ENCODE measurements at places on chromosomes 1 and 21. TPM values are rescaled to one million over a fixed set of nuclear protein-coding genes. Genes with fewer than 3 reads are reported as not detected.

DNA sequence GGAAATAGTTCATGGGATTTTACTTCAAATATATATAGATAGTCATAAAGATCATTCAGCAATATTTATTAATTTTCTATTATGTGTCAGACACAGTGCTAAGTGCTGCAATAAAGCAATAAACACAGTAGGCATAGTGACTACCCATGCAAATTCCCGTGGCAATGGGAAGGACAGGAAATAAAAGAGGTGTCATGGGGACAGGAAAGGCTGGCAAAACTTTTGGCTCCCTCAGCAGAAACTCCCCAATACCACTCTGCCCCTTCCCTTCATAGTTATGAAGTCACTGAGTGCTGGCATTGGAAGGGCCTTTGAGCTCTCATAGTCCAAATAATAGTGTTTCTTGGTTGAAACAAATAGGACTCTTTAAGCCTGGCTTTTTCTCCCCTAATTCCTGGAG lies 104.4 kb upstream of the DPT start:
- no peak for ATAC-seq

- ATAC-seq, result peak; percentile 49
Observed at GRCh38 chr1:44784094-44785028, 3.6 kb downstream of the BEST4 start.

- ATAC-seq, result no peak
Observed at GRCh38 chr1:208879022-208879421, 634.8 kb upstream of the PLXNA2 start.

DNA sequence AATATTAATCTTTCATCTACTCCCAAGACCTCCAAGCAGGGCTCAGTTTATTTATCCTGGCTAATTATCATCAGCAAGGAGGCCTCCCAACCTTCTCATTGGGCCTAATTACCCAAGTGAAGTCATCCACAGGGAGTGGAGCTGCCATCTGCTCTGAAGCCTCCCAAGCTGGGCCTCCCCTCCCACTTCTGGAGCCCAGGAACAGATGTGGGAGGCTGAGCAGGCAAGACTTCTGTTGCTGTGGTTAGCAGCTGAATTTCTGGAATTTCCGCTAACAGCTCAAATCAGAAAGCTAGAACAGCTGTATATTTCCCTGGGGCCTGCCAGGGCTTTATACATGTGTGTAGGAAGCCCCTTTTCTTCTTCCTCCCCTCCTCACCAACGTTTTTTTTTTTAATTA lies 127.5 kb downstream of the UCK2 start:
- ATAC-seq, result no peak

- ATAC-seq, result no peak
Observed at GRCh38 chr1:25034736-25035522, 104.9 kb upstream of the RUNX3 start.

- no peak for ATAC-seq
Observed at GRCh38 chr1:221149111-221149510, 269.9 kb downstream of the HLX start.

The PAQR6 gene
- 8.0 TPM for total RNA-seq

Data from activated T-helper 17 cell treated with anti-CD3 and anti-CD28 coated beads, Interleukin-2, amount 50 U/mL, for 72 hours (primary cell).